ENCODE measurements at places on chromosomes 1 and 21.

GRCh38 chr1:114352797-114353196 lies 158.2 kb downstream of the TRIM33 start:
- H3K4me3 ChIP-seq = no peak overlapping the region
- no peaks in the 10 kb centered on the region for H3K36me3 ChIP-seq
- DNase-seq = no peak

- no peaks in the 10 kb centered on the region for H3K27me3 ChIP-seq
- peaks cover 9% of the 10 kb centered on the region for H3K4me1 ChIP-seq
- H3K4me3 ChIP-seq = no peak overlapping the region
- DNase-seq = no peak
- H3K27ac ChIP-seq = no peak overlapping the region
Observed at GRCh38 chr1:17004466-17005364, 7.0 kb downstream of the ATP13A2 start.

GRCh38 chr1:81731989-81732388 lies 68.7 kb upstream of the ADGRL2 start:
- no peak overlapping the region for H3K4me3 ChIP-seq
- H3K27ac ChIP-seq = no peak overlapping the region
- no peaks in the 10 kb centered on the region for H3K36me3 ChIP-seq
- H3K4me1 ChIP-seq = no peaks in the 10 kb centered on the region
- no peaks in the 10 kb centered on the region for H3K27me3 ChIP-seq

GRCh38 chr1:6308449-6308848 lies 47.6 kb upstream of the GPR153 start:
- no peaks in the 10 kb centered on the region for H3K27me3 ChIP-seq
- no peaks in the 10 kb centered on the region for H3K4me1 ChIP-seq
- no peak overlapping the region for H3K27ac ChIP-seq
- H3K4me3 ChIP-seq = no peak overlapping the region
- DNase-seq = no peak
- H3K36me3 ChIP-seq = no peaks in the 10 kb centered on the region

GRCh38 chr21:29320031-29320430 lies 21.3 kb downstream of the BACH1 start:
- no peak for DNase-seq
- peaks cover 11% of the 10 kb centered on the region for H3K36me3 ChIP-seq
- H3K27ac ChIP-seq = no peak overlapping the region
- H3K27me3 ChIP-seq = no peaks in the 10 kb centered on the region
- no peaks in the 10 kb centered on the region for H3K4me1 ChIP-seq

DNA sequence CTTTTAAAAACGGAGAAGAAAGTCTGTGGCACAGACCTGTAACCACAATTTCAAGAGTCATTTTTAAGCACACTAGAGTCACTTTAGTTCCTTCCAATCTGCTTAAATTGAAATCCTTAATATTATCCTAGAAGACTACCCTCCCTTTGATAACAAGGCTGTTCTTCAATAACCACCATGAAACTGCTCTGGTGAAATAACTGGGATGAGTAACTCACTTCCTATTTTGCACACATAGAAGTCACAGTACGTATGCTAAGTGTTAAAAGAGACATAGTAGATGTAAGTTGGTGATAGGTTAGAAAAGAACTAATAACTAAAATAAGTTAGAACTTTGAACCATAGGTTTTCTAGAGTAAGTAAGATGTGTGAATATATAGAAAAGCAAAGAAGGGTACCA lies 107.8 kb downstream of the NME7 start:
- no peaks in the 10 kb centered on the region for H3K27me3 ChIP-seq
- H3K4me3 ChIP-seq = no peak overlapping the region
- no peaks in the 10 kb centered on the region for H3K36me3 ChIP-seq
- H3K4me1 ChIP-seq = no peaks in the 10 kb centered on the region
- DNase-seq = no peak

GRCh38 chr1:40858856-40859416 lies 3.2 kb downstream of the CITED4 start:
- H3K36me3 ChIP-seq = no peaks in the 10 kb centered on the region
- no peak overlapping the region for H3K4me3 ChIP-seq
- H3K27me3 ChIP-seq = no peaks in the 10 kb centered on the region
- H3K4me1 ChIP-seq = peaks cover 15% of the 10 kb centered on the region
- DNase-seq = no peak

DNA sequence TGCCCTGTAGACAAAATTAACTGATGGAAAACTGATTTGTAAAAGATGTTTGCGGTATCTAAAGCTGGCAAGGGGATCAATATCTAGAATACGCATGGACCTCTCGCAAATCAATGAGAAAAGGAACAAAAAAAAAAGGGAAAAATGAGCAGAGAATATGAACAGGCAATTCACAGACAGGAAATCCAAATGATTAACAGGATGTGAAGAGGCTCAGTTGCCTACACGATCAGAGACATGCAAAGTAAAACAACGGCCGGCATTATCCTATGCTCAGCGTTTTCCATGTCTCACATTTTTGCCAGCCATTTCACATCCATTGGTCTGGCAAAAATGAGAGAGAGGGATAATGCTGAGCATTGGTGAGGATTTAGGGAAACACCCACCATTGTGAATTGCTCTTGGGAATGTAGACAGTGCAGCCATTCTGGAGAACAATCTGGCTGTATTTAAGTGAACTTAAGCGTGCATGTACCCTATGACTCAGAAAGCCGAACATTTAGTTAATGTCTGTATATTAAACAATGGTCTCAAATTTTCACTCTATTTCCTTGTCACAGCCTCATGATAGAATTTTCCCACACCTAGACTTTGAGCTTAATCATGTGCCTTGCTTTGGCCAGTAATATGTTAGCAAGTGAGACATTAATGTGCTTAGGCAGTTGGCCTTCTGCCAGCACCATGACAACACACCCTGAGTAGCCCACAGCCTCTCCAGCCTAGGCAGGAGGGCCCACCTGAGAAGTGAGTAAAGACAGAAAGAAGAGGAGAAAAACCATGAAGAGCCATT lies 61.0 kb upstream of the NBPF3 start:
- H3K27me3 ChIP-seq = no peaks in the 10 kb centered on the region
- DNase-seq = no peak
- H3K27ac ChIP-seq = no peak overlapping the region
- H3K4me1 ChIP-seq = no peaks in the 10 kb centered on the region

DNA sequence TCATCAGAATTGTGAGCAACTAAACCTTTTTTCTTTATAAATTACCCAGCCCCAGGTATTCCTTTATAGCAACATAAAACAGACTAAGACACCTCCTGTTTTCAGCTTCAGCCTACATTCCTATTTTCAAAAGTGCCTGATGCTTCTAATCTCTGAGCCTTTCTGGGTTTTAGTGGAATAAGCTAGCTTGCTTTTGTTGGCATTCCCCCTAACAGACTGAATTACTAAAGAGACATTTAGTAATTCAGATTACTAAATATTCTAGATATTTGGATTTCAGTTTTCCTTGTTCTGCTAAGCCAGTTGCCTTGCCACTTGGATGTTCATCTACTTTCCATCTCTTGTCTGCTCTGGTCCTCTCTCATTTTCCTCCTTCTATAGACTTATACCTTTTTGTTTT lies 10.5 kb upstream of the GNG12 start:
- no peak overlapping the region for H3K4me3 ChIP-seq
- DNase-seq = no peak
- H3K27me3 ChIP-seq = peaks cover 4% of the 10 kb centered on the region
- H3K27ac ChIP-seq = no peak overlapping the region
- no peaks in the 10 kb centered on the region for H3K4me1 ChIP-seq

Data from natural killer cell (primary cell).